ENCODE measurements at places on chromosomes 3 and 15.
A peak's percentile ranks its signal among the peaks of the same experiment; 100 is the strongest.

DNA sequence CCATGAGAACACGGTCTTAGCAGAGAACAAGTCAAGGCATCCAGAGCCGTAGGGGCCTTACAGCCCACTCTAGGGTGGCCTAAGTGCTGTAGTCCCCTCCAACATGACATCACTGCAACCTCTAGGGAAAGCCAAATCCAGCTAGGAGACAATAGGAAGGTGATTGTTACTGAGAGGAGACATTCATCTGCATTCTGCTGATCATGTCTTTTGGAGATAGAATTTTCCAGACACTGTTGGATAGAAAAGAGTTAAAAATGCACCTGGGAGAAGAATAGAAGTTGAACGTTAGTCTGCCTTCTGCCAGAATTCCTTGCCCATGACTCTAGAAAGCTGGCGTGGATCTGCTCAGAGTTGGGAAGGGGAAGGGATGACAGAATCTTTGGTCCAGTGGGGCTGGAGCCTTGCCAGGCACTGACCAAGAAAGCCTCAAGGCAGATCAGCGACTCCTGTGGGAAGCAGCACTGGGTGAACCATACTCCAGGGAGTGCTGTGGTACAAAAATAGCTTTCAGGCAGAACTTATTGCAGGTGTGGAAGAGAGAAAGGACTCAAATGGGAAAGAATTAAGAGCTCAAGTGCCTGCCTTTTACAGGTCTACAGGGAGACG lies 44.8 kb upstream of the RAF1 start:
- peak; percentile 61 for DNase-seq

GRCh38 chr3:146325170-146325569 lies 74.3 kb upstream of the PLSCR4 start:
- DNase-seq: no peak

- no peak for DNase-seq
Observed at GRCh38 chr3:29279286-29279685, 1.6 kb upstream of the RBMS3 start.

- no peak for DNase-seq
Observed at GRCh38 chr3:129449279-129450115, 9.5 kb downstream of the IFT122 start.

DNA sequence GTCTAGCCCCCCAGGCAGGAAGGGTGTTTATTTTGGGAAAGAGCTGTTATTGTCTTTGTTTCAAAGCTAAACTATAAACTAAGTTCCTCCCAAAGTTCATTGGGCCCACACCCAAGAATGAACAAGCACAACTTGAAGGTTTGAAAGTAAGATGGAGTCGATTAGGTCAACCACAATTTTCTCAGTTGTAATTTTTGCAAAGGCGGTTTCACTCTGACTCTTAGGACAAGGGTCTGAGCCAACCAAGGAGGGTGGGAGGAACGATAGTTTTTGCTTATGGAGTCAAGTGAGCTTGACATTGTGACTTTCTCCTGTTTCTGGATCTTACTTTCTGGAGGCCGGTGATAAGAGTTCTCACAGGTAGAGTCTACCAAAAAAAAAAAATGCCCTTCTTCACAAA lies 5.8 kb upstream of the ZNF770 start:
- DNase-seq: no peak

GRCh38 chr3:5149306-5149880 lies 27.3 kb downstream of the ARL8B start:
- DNase-seq: no peak

- DNase-seq: no peak
Observed at GRCh38 chr3:45687828-45688193, 1.4 kb upstream of the SACM1L start.

- peak; percentile 82 for DNase-seq
Observed at GRCh38 chr3:69182588-69183316, 60.4 kb upstream of the LMOD3 start.

DNA sequence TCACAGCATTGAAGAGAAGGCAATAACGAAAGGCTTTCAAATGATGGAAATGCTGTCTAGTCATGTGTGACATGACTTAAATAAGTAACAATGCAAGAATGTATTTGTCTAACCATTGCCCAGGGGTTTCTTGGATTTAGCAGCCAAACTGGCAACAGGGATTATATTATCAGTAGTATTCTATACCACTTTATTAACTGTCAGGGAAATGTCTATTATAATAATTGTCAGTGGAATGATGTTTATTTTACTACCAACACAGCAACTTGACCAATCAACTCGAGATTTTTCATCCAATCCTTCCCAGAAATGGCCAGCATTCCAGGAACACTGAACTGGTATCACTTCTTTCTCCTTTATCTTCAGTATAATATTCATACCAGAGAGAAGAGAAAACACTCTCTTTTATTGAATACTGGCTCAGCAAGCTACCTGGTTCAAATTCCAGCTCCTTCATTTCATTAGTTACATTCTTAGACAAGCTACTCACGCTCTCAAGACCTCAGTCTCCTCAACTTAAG lies 66.2 kb downstream of the FOXP1 start:
- DNase-seq: no peak

GRCh38 chr3:194274424-194275085 lies 76.6 kb downstream of the CPN2 start:
- DNase-seq: no peak

DNA sequence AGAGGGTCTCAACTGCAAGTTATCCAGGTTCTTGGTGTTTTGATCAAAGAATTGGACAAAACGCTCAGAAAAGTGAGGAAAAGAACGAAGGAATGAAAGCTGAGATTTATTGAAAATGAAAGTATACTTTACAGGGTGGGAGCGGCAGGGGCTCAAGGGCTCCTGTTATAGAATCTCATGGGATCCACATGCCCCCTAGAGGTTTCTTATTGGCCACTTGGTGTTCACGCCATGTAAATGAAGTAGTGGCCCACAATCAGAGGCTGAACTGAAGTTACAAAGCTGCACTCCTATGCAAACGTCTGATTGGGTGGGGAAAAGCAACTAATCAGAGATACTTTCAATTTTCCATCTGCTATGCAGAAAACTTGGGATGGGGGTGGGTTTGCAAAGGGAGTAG lies 216.7 kb downstream of the PTPRG start:
- DNase-seq: no peak
